CD4-positive, alpha-beta memory T cell (primary cell): ENCODE measurements at places on chromosomes 12 and 14.
A peak's percentile ranks its signal among the peaks of the same experiment; 100 is the strongest.

DNA sequence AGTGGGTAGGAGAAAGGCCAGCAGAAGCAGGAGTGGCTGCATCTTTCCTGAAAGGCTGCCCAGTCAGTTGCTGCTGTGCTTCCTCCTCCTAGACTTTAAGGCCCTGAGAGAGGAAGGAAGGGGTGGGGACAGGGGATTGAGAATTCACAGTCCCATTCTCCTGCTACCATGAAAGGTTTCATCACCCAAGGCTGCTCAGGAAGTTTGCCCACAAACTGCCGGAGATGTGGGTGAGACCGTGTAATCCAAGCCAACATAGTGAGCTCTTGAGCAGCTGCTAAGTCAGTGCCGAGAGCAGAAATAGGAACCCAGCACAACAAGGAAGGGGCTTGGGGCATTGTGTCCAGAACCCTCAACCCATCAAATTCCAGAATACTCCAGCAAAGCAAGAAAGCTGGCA, at the start of gene CTSG:
TSS of gene CTSG (minus strand) at position 69 of the 400 bp plus-strand sequence. CDS start at position 42, 27 bp downstream.
- no peak for DNase-seq

DNA sequence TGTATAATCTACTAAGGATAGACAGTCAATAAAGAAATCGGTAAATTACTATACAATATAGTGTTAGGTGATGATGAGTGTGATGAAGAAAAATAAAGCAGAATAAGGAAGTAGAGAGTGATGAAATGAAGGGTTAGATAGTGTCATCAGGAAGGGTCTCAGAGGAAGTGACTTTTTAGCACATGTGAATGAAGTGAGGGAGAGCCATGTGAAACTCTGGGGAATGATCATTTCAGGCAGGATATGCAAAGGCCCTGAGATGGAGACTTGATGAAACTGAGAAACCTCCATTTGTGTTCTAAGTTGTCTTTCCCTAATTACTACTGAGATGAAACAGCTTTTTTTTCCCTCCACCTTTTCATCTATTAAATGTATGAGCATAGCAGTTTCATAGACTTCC, 19.4 kb upstream of the GNPTAB start:
- DNase-seq: no peak

- no peak for DNase-seq
Observed at GRCh38 chr12:53497461-53497860, 1.8 kb downstream of the MAP3K12 start.

DNA sequence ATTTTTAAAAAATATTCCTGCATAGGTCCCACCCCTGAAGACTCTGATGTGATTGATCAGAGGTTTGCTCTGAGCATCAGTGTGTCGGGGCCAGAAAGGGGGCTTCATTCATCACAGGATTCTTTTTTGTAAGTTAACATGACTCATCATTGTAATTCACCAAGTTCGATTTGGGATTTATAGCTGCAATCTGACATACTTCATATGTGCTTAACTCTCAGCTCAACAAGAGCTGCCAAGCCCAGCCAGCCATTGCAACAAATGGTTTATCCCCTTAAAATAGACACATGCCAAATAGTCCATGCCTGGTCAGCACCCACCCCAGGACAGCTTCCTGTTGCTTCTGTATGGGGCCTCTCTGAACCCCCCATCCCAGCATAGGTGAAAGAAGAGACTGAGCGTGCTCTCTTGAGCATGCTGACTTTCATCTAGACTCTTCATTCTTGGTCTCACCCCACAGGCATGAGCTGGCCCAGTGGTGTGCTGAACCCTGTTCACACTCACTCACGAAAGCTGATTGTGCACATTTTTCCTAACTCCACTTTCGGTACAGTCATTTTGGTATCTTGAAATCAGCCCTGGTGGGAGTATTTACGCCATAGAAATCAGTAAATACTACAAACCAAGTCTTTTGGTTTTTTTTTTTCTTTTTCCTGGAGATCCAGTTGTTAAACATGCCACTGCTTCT, 101.4 kb downstream of the STAB2 start:
- DNase-seq: no peak

- DNase-seq: no peak
Observed at GRCh38 chr12:95417372-95417771, 56.6 kb upstream of the METAP2 start.

GRCh38 chr12:130364578-130364977, 26.9 kb downstream of the PIWIL1 start:
- DNase-seq: no peak

DNA sequence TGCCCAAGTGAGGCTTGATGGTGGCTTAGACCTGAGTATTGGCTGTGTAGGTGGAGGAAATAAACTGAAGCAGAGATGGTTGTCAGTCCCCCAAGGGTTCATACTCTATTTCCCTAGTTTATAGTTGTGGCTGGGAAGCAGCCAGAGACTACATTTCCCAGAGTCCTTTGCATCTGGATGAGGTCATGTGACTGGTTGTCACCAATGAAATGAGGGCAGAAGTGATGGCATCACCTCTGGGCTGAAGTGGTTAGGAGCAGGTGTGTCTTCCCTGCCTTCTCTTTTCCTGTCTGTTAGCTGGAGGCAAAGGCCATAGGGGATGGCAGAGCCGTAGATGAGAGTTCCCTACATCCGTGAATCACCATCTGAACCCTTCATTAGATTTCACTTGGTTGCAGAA, 16.3 kb upstream of the NOS1 start:
- DNase-seq: no peak

DNA sequence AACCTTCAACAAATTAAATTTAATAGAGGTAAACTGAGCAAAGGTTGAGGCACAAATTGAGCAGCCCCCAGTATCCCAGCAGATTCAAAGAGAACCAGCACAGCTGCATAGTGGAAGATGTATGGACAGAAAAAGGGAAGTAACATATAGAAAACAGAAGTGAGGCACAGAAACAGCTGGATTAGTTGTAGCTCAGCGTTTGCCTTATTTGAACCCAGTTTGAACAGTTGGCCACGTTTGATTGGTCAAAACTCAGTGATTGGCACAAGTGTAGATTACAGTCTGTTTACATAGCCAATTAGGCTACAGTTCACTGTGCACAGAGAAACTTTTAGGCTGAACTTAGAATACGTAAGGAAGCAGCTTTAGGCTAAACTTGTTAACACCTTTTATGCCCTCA, 315.5 kb downstream of the RMST start:
- no peak for DNase-seq

DNA sequence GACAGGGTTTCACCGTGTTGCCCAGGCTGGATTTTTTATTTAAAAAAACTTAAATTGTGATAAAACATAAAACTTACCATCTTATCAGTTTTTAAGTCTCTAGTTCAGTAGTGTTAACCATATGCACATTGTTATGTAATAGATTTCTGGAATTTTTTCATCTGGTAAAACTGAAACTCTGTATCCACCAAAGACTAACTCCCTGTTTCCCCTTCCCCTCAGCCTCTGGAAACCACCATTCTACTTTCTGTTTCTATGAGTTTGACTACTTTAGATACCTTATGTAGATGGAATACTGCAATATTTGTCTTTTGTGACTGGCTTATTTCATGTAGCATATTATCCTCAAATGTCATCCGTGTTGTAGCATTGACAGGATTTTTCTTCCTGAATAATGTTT, 12.8 kb upstream of the PLEKHG3 start:
- no peak for DNase-seq

- DNase-seq: no peak
Observed at GRCh38 chr12:43347026-43347425, 205.0 kb downstream of the ADAMTS20 start.

DNA sequence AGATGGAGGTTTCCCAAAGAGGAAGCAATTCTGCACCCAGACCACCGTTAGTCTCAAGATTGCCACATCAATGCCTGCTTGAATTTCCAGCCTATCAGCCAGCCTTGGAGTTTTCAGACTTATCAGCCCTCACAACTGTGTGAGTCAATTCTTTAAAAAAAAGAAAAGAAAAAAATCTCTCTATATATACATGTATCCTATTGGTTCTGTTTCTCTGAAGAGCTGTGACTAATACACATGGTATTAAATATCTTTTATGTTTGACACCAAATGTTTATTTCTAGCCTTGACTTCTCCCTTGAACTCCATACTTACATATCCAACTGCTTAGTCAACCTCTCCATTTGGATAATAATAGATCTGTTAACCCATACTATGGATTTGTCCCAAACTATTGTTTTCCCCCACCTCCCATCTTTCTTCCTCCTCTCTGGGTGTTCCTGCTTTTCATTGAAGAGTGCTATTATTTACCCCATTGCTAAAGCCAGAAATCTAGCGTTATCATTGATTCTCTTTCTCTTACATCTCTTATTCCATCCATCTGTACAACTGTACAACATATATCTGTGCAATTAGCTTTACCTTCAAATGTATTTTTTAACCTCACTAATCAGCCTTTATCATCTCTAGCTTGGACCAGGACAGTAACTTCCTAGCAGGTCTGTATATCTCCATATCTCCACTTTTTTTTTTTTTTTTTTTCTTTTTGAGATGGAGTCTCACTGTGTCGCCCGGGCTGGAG, 22.7 kb upstream of the EID3 start:
- DNase-seq: no peak

DNA sequence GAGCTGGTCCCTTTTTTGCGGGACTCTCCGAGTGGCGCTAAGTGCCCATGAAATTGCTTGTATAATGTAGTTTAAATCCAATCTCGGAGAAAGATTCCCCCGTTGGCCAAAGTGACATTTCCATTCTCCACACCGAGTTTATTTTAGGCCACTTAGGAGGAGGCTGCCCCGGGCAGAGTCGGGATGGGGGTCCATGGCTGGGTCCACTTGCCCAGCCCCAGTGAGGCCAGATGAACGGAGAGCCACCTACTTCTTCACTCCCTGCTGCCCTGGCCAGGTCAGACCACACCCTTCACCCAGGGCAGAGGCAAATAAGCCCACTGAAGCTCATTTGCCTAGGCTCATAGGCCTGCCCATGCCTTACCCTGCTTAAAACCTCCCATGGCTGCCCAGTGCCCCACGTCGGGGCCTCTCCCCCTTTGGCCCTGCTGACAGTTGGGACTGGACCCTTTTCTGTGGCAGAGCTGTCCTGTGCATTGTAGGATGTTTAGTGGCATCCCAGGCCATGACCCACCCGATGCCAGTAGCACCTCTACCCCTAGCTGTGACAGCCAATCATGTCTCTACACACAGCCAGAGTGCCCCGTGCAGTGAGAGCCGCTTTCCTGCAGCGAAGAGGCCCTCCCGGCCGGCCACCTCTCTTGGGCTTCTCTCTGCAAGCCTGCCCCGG, 51.3 kb downstream of the FAM222A start:
- no peak for DNase-seq

- DNase-seq: no peak
Observed at GRCh38 chr12:14885718-14886221, at the start of gene MGP. Gene MGP (minus strand): TSS chr12:14885854. CDS start chr12:14885791, 63 bp downstream.

GRCh38 chr12:85711735-85712390, 124.3 kb downstream of the RASSF9 start:
- DNase-seq: no peak

- DNase-seq: peak; percentile 2
Observed at GRCh38 chr12:27179400-27180214, 64.5 kb upstream of the STK38L start.

GRCh38 chr14:91143862-91144261, 30.0 kb downstream of the DGLUCY start:
- DNase-seq: no peak

- no peak for DNase-seq
Observed at GRCh38 chr12:22238211-22238610, 96.3 kb downstream of the ST8SIA1 start.

DNA sequence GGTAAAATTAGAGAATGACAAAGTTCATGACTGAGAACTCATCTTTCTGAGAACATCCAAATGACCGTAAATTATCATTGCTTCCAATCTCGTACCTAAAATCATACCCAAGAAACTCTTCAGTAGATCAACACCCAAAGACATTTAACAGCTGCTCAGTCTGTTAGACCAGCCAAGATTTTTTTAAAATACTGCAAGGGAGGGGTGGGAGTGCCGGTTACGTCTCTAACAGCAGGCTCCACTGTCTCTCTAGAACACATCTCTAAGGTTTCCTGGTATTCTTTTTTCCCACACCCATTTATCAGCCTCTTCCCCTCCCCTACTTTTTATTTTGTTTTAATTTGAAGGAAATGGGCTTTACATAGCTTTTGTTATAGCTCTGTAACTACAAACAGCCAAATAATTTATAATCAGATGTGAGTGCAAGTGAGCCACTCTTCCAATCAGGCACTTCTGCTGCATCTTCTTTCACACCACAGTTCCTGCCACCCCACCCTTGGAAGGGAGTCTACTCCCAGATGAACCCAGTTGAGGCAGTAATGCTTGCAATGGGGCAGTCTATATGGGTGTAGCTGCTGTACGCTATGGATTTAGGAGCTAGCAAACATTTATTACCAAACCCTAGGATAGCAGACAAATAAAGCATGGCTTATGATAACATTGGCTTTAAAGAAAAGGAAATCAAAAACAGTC, 21.9 kb downstream of the PTPRB start:
- no peak for DNase-seq

GRCh38 chr12:49567611-49568441, at the start of gene MCRS1:
Gene MCRS1 (minus strand): TSS chr12:49568142. CDS start chr12:49566731, 1,411 bp downstream.
- DNase-seq: peak; percentile 93

- DNase-seq: no peak
Observed at GRCh38 chr12:112948806-112949205, 10.5 kb downstream of the OAS3 start.

- no peak for DNase-seq
Observed at GRCh38 chr14:22397221-22397737, 191.7 kb downstream of the DAD1 start.

- no peak for DNase-seq
Observed at GRCh38 chr14:93430315-93431035, at the start of gene UNC79. Gene UNC79 (plus strand): TSS chr14:93430939. CDS start chr14:93431030, 91 bp downstream.

DNA sequence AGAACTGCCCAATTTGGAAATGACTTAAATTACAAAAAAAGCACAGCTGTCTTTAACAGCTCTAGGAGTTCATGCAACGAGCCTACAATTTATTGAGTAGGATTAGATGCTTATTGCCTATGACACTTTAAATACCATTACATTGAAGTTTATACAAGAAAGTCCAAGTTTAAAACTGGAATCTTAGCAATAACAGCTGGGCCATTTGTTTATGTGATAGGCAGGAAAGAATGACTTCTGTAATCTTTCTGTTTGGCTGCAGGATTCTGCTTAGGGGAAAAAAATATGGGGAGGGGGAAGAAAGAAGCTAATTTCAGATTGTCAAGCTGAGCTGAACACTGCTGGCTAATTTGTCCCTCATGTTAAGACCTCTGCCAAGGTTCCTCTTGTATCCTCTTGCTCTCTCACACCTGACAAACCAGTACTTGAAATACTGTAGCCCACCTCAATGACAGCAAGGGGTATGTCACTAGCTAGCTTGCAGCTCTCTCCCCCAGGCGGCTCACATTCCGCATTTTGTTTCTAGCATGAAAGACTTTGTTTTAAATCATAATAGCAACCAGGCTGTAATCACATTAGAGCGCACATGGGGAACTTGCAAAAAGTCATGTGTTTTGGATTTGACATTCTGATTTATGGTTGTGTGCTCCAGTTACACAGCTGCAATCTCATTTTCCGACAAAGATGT, 384.8 kb downstream of the BMP4 start:
- DNase-seq: no peak

GRCh38 chr14:49497725-49498348, 88.3 kb downstream of the RPS29 start:
- DNase-seq: peak; percentile 45

GRCh38 chr14:61468063-61468825, 146.9 kb downstream of the PRKCH start:
- no peak for DNase-seq
